ENCODE measurements at places on chromosomes 3 and 15.

DNA sequence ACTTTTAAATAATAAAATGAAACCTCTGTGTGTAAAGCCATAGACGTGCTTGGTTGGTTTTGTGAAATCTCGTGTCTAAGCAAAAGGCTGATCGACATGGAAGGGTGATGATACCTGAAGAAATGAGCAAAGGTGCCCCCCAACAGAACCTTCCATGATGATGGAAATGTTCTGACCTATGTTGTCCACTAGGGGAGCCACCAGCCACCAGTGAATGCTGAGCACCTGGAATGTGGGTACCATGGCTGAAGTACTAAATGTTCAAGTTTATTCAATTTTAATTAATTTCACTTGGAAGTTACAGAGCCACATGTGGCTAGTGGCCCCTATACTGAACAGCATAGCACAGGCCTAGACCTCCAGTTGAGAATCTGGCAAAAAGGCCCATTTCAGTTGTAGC is 158.8 kb downstream of the POLR2M start:
- no peak for DNase-seq

GRCh38 chr3:122493296-122493695 is 21.4 kb downstream of the KPNA1 start:
- peak; percentile 71 for DNase-seq

- DNase-seq = no peak
Observed at GRCh38 chr3:73668391-73668790, 43.6 kb upstream of the PDZRN3 start.

- DNase-seq = no peak
Observed at GRCh38 chr15:82535566-82536408, 4.5 kb downstream of the RPS17 start.

- peak; percentile 66 for DNase-seq
Observed at GRCh38 chr15:64809649-64810496, 15.6 kb downstream of the PIF1 start.

DNA sequence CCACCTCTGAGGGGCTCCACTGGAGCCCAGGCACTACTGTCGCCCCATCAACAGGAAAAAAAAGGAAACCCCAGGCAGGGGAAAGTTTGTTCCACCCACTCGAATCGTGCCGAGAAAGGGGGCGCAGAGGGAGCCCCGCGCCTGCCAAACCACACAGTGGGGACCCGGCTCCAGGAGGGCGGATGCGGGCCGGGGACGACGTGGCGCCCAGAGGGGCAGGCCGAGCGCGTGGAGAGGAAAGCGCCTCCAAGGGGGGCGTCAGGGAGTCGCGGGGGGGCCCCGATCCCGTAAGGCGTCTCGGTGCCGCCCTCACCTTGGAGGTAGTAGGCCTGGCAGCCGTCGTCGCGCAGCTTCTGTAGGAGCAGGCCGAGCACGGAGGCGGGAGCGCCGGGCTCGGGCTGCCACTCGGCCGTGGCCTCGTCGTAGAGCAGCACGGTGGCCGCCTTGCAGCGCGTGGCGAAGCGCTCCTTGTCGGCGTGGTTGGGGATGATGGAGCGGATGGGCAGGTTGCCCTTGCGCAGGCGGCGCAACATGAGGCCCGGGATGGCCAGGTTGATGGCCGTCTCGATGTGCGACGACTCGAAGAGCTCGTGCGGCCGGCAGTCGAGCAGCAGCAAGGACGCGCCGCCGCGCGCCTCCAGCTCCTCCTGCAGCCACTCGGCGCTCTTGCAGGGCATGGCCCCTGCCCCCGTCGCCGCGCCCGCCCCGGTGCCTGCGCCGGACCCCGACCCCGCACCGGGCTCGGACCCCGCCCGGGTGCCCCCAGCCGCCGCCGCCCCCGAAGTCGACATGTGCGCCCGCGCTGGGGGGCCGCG is 627 bp downstream of the DUSP7 start:
- peak; percentile 22 for DNase-seq

DNA sequence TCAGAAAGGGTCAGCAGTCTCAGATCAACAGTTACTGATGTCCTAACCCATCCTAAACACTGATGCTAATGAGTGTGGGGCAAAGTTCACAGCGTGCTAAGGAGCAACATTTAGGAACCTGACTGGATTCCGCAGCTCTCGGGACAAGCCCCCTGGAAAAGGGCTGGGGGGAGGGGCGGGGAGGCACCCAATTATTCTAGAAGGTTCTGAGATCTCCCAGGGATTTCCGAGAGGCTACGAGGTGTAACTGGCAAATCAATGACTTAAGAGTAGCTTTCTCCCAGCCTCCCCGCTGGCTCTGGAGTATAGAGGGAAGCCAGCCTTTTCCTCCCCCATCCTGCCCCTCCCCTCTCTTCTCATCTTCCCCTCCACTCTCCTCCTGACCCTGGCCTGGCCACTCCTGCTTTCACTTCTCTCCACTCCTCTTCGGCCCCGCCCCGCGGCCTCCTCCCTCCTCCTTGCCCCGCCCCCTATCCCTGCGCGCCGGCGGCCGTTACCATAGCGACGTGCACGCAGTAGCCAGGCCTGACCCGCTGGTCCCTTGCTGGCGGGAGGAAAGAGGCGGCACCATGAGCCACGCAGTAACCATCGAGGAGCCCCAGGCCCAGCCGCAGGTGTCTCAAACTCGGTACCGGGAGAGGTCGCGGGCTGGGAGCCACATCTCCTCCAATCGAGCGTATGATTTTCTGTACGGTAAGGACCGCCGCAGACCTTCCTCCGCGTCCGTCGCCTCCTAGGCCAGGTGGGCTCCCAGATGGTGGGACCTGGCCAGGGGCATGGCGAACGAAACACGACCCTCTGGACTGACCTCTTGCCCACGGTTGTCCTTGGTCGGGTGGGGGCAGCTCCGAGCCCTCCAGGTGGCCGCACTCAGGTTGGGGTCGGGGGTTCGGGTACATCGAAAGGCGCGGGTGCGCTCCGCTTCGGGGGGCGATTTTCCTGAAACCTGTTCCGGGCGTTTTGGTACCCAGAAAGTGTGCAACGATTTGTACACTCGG is at the start of gene CFAP91:
CFAP91 (plus strand) TSS at position 493 of the 998 bp plus-strand sequence; CDS start at position 570, 77 bp downstream.
- DNase-seq = peak; percentile 84

DNA sequence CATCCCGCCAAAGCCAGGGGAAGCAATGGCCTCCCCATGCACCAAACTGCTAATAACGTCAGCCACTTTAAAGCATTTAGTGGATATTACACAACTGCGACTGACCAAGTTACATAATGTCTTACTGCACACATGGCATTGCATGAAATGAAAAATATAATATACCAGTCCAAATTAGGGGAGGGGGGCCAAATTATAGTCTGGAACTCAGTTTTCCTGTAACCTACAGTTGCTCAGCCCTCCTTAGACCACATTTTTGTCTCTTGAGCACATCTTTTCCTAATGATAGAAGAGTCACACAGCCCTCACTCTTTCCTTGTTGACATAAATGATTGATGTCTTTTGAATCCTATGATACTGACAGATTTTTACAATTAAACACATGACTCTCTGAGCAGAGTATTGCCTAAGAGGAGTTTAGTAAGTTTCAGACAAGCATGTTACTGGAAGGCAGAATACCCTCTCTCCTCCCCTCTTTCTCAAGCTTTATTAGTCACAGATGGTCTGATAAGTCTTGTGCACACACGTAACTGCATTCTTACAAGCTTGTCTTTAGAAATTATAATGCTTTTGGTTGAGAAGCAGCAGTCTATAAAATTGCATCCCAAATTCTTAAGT is 1.1 kb upstream of the PLD1 start:
- DNase-seq = peak; percentile 96

DNA sequence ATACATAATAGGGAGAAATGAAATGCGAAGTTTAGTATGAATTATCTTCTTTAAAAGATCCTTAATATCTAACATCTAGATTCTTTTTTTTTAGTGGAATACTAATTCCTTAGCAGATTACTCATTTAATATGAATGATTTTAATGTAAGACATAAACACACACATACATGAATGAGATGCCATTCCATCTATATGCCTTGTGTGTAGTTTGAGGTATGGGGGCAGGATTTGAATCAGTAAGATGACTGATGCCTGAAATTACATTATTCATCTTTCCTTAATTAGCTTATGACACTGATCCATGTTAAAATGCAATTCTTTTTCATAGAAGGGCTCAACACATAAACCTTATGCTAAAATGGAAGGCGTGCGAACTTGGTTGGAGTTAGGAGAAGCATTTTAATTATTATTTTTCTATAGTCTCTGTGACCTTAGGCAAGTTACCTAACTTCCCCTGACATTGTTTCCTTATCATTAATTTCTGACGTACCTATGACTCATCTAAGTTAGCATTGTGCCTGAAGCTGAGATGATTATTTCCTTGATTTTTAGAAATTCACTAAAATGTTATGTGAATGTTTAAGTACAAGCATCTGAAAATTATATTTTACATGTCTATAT is 10.8 kb upstream of the BNIP2 start:
- no peak for DNase-seq

- DNase-seq = no peak
Observed at GRCh38 chr3:30893678-30894325, 659 bp downstream of the GADL1 start.

DNA sequence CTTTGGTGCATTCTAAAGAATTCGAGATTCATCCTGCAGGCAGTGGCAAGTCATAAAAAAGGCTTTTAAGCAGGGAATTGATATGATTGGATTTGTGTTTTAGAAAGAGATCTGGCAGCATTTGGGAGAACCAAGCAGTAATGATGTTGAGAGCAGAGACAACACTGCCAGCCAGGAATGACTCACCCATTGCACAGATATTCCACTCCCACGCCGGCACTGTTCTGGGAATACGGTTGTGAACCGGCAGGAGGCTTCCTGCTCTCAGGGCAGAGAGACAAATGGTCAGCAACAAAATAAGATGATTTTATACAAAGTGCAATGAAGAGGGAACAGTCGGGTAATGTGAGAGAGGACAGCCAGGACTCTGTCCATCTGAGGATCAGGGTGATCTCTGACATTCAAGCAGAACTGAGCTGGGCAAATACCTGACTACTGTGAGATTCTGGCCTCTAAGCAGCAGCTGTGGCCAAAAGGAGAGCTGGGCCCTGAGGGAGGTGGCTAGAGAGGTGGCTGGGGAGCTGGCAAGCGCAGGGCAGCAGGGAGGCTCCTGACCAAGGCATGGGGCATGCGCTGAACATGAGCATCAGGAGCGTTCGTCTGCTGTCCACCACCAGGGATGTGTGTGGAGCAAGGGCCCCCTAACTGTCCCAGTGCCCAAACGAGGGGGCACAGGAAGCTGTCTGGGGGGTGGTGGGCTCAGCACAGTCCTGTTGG is 56.1 kb upstream of the PLXNA1 start:
- peak; percentile 89 for DNase-seq

DNA sequence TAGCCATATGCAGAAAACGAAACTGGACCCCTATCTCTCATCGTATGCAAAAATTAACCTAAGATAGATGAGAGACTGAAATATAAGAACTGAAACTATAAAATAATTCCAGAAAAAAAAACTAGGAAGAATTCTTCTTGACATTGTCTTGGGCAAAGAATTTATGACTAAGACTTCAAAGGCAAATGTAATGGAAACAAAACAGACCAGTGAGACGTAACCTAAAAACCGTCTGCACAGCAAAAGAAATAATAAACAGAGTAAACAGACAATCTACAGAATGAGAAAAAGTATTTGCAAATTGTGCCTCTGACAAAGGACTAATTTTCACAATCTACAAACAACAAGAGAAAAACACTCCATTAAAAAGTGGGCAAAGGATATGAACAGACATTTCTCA is 92.3 kb downstream of the FAM227B start:
- no peak for DNase-seq

GRCh38 chr3:14564741-14565140 is 24.6 kb upstream of the GRIP2 start:
- DNase-seq = no peak

DNA sequence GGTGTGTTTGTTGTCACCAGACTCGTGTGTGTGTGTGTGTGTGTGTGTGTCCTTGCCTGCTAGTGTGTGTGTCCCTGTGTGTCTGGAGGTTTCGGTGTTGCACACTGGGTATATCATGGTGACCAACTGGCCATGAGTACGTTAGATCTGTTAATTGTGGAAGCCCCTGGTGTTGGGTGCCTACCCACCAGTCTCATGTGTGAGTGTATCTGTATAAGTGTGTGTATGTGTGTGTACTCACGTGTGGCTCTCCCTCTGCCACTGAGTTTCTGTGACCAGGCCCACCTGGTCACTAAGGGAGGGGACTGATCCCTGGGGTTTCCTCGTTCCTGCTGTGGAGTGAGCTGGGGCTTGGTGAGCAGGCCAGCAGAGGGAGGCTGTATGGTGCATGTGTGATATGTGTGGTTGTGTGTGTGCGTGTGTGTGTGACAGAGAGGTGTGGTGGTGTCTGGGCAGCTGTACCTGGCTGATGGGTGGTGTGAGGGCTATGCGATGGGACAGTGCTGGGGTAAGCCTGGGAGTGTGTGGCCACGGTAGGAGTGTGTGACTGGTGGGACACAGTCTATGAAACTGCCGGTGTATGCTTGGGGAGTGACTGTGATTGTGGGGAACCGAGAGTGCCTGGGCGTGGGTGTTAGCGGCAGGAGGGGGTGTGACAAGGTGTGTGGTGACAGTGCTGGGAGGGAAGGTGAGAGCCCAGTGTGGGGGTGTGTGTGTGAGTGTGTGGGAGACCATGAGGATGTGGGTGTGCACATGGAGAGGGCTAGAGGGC is 1.8 kb downstream of the PRKCD start:
- DNase-seq = no peak

DNA sequence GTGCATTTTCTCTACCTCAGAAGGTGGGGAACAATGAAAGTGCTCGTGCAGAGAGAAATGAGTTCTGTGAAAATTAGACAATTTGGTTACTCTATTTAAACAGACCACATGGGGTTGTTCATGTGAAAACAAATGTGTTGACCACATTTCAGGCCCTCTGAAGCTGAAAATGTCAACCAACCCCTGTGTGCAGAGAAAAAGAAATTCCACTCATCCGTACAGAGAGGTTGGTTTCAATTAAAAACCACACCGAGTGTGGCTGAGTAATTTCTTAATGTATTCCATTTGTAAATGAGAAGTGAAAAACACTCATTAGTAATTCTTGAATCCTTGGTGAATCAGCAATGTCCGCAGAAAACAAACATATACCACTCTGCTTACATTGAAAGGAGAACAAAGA is 46.9 kb upstream of the SLC7A14 start:
- no peak for DNase-seq

GRCh38 chr3:40116478-40117177 is 192.9 kb upstream of the EIF1B start:
- DNase-seq = no peak

GRCh38 chr3:50512131-50512530 is 8.7 kb upstream of the CACNA2D2 start:
- no peak for DNase-seq

GRCh38 chr15:96392380-96393208 is 62.1 kb downstream of the NR2F2 start:
- peak; percentile 11 for DNase-seq

GRCh38 chr3:129528589-129529100 is at the start of gene RHO:
RHO (plus strand) TSS chr3:129528639; CDS start chr3:129528734, 95 bp downstream.
- no peak for DNase-seq

DNA sequence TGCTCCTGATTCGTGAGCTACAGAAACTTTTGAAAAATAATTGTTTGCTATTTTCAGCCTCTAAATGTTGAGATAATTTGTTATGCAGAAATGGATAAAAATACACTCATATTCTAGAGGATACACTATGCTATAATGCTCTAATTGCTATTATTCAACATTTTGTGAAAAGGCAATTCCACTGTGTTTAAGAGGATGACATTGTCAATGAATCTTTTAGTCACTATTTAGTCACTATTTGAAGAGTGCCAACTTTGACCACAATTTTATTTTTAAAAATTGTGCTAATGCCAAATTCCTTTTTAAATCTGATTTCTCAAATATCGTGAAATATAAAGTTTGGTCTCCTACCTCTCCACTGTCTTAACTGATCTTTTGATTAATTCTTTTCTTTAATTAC is 604.9 kb upstream of the KCNMB2 start:
- no peak for DNase-seq

Measured in A172 (cell line).